ENCODE measurements at places on chromosomes 2 and 18. TPM values are rescaled to one million over a fixed set of nuclear protein-coding genes. Genes with fewer than 3 reads are reported as not detected.

The ARHGEF33 gene
- 0.34 TPM for total RNA-seq

The MLPH gene
- 1.0 TPM for total RNA-seq

The ST6GAL2 gene
- total RNA-seq = not detected

The RAX gene
- not detected for total RNA-seq

The ARHGAP28 gene
- total RNA-seq = 4.3 TPM

The G6PC2 gene
- total RNA-seq = not detected

The RAB17 gene
- 4.9 TPM for total RNA-seq

The CYP27C1 gene
- not detected for total RNA-seq

The WDFY1 gene
- total RNA-seq = 126 TPM

The ADRA2B gene
- 0.05 TPM for total RNA-seq

The DOCK10 gene
- total RNA-seq = 4.1 TPM

The CCDC121 gene
- 2.8 TPM for total RNA-seq

The SP9 gene
- total RNA-seq = not detected

The IL18RAP gene
- total RNA-seq = not detected

The SFT2D3 gene
- 5.8 TPM for total RNA-seq

The CCDC150 gene
- total RNA-seq = 10.9 TPM

The RUFY4 gene
- not detected for total RNA-seq

The EMILIN1 gene
- total RNA-seq = 33.7 TPM

Measured in dermis blood vessel endothelial cell (primary cell).